Astrocyte of the spinal cord (primary cell): ENCODE measurements at places on chromosomes 11 and 22.

GRCh38 chr22:21754523-21754922 lies 18.9 kb upstream of the YPEL1 start:
- DNase-seq, result no peak

GRCh38 chr11:19800162-19800561 lies 87.5 kb downstream of the NAV2 start:
- no peak for DNase-seq

- DNase-seq, result no peak
Measured at GRCh38 chr22:22714600-22715335, 70.4 kb downstream of the GGTLC2 start.

GRCh38 chr22:22687638-22688500 lies 43.5 kb downstream of the GGTLC2 start:
- DNase-seq, result peak; percentile 39

GRCh38 chr11:1163911-1164735 lies 6.4 kb downstream of the MUC5AC start:
- no peak for DNase-seq

- peak; percentile 23 for DNase-seq
Measured at GRCh38 chr11:28448186-28448585, 340.0 kb downstream of the METTL15 start.

GRCh38 chr11:76445121-76446084 lies 585 bp downstream of the EMSY start:
- peak; percentile 90 for DNase-seq

DNA sequence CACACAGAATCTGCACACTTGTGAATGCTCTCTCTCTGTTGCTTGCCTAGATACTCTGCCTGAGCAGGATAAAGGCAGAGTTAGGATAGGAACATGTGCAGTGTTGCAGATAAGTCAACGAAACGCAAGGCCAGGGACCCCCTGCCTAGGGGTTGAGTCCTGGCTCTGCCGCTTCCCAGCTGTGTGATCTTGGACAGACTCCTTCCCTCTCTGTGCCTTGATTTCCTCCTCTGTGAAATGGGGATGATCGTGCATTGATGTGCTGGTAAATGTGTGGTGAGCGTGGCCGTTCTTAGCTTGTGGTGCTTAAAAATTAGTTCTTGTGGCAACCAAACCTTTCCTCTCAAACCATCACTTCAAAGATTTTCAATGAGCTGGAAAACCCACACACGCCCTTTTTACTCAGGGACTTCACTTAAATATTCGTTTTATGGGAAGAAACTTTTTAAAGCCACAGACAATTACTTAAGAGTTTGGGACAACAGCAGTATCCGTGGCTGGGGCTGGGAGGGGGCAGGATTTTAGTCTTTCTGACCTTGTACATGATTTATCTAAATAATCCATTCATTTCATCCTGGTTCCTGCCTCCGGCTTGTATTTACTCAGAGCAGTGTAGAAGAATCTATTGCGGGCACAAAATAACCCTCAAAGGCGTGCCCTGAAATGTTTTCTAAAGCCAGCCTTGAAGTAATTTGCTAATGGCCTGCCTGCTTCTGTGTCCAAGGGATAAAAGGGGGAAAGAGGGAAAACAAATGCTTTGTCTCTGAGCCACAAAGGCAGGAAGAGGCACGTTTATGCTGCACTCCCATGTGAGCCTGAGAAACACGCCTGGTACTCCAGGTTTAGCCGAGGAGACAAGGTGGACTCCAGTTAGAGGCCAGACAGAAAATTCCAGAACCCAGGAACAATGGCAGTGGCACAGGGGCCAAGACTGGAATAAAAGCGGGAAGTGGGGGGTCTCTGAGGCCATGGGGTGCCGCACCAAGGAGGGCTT lies 85.0 kb upstream of the CRYBB3 start:
- no peak for DNase-seq
